ENCODE measurements at places on chromosomes 3 and 15. TPM values are rescaled to one million over a fixed set of nuclear protein-coding genes. Genes with fewer than 3 reads are reported as not detected.

- DNase-seq = no peak
These were observed 43.7 kb downstream of the CHCHD6 start for GRCh38 chr3:126747768-126748167.

GRCh38 chr15:72521682-72522081 lies 47.6 kb downstream of the ARIH1 start:
- DNase-seq = no peak

- DNase-seq = no peak
These were observed 427.7 kb upstream of the THBS1 start for GRCh38 chr15:39153058-39153714.

The SIDT1 gene
- under 0.01 TPM for total RNA-seq

The BSN gene
- total RNA-seq = under 0.01 TPM
